ENCODE measurements at places on chromosomes 3 and 15.

- DNase-seq, result no peak
Observed at GRCh38 chr3:156554515-156554841, 439 bp downstream of the SSR3 start.

DNA sequence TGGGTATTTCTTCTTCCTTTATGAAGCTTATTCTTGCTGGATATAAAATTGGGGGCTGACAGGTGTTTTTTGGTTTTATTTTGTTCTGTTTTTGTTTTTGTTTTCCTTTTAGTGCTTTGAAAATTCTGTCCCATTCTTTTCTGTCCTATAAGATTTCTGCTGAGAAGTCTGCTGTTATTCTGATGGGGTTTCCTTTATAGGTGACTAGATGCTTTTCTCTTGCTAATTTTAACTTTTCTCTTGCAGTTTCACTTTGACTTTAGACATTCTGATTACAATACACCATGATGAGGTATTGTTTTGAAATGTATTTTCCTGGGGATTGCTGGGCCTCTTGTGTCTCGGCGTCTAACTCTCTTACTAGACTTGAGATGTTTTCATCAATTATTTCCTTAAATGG lies 22.8 kb downstream of the TTC14 start:
- DNase-seq, result no peak

GRCh38 chr15:89912674-89913396 lies at the start of gene ARPIN:
Gene ARPIN, minus strand, starts transcription at chr15:89912952. Its CDS starts 117 bp downstream, at chr15:89912835.
- DNase-seq, result no peak

GRCh38 chr3:187210545-187211327 lies 13.4 kb downstream of the RTP1 start:
- DNase-seq, result no peak

DNA sequence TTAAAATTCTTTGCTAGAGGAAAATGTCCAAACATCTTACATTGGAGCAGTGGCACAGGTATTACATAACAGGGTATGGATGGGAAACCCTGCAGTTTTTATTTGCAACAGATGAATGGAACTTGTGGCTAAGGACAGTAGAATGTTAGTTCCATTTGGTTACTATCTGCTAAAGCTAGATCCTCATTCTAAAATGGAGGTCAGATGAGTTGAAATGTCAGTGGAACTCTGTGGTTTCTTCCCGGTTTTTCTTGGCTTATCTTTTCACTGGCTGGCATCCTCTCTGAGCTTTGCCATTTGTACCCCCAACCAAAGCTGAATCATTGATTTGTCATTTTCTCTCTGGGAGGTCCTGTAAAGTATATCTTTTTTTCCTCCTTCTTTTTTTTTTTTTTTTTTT lies 68.9 kb downstream of the ARMC8 start:
- no peak for DNase-seq

DNA sequence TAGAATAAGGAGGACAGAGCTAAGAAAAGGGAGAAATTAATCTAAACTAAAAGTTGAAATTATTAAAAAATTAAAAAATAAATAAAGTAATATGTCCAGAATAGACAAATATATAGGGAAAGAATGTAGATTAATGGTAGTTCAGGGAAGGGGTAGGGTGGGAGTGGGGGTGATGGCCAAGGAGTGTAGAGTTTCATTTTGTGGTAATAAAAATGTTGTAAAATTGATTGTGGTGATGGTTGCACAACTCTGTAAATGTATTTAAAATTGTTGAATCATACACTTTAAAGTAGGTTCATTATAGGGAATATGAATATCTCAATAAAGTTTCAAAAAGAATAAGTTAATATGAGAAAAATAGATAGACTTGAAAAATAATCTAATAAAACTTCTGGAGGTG lies 21.0 kb upstream of the FNDC3B start:
- no peak for DNase-seq
